ENCODE measurements at places on chromosomes 2 and 18.
A peak's percentile ranks its signal among the peaks of the same experiment; 100 is the strongest.

DNA sequence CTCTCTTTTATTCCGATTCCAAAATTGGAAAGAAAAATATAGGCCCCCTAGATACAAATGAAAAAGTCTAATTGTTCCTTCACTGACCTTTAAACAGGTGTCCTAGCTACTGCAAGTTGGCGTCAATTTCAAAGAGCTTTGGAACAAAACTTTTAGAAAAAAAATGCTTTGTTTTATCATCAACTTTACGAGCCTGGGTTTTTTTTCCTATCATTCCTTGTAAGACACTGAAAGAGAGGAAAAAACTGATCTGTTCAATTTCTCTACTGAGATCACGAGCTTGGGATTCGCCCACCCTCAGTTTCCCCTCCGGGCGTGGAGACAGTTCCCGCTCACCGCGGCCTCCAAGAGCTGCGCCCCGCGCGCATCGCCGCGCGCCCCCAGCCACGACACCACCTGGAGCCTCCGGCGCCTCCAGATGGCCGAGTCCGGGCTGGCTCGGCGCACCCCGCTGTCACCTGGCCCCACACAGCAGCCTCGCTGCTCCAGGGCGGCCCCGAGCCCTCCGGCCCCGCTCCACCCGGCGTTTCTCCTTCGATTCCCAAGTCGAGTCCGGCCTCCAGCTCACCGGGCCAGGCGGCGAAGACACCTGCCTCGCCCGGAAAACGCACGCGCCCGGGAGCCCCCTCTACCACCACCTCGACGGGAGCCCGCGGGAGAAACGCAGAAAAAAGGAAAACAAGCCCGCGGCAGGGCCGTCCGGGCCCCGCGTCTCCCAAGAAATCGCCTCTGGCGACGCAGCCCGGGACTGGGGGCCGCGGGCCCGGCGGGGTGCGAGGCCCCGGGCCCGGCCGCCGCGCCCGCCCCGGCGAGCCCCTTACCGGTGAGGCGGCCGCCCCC lies 656 bp downstream of the TBC1D8 start:
- no peak for DNase-seq

DNA sequence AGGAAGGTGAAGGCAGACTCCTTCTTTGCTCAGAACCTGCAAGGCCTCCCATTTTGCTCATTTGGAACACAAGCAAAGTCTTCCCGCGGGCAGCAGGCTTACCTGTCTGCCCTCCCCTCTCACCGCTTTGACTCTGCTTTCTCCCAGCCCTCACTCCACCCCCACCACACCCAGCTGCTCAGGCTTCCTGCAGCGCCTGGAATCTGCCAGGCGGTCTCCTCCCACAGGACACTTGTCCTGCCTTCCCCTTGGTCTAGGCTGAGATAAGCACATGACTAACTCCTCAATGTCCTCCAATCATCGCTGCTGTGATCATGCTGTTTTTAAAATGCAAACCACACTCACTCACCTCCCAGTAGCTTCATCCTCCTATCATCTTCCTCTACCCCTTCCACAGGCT lies 430.0 kb downstream of the ZNF516 start:
- no peak for DNase-seq

DNA sequence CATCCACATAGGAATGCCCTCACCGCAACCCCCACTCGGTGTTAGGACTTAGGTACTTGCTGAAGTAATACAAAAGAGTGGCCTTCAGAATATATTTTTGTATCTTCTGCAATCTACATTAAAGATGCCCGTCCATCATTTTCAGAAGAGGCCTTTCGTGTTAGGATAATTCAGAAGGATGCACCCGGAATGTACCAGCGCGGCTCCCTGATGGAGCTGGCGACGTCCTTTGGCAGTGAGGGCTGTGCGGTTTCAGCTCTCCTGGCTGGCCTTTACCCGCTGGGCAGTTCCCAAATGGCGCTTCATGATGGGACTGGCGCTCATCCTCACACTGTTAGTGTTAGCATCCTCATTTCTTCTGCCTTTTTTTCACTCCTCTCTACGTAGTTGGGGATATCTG lies 15.3 kb downstream of the TWIST2 start:
- no peak for DNase-seq

DNA sequence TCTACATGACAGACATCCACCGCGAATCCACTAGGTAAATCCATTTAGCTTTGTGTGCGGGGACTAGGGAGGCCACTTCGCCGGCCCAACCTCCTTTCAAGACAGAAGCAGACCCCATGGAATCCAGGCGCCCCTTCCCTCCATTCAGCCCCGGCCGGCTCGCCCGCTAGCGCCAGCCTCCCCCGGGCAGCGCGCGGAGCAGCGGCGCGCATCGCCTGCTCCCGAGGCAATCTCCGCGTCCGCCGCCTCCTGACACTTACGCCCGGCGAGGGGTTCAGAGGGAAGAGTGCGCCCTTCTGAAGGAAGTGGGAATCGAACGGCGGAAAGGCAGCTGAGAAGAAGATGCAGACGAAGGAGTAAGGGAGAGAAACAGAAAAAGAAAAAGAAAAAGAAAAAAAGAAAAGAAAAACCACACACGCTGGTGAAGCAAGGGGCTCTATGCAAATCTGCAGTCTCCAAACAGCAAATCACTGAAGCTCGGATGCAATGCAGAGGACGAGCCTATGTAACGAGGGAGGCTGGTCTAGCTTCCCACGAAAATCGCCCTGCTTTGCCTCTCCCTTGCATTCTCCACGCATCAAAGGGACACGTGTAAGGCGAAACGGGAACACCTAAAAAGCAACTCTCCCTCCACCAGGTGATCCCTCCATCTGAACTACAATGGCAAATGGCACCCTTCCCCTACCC lies 684.4 kb downstream of the NRXN1 start:
- DNase-seq: no peak

- DNase-seq: peak; percentile 80
Measured at GRCh38 chr2:85826990-85827878, 61.6 kb downstream of the ST3GAL5 start.

GRCh38 chr2:9086465-9086864 lies 83.0 kb upstream of the MBOAT2 start:
- DNase-seq: no peak

- no peak for DNase-seq
Measured at GRCh38 chr2:237214030-237214675, 128.5 kb downstream of the COPS8 start.

DNA sequence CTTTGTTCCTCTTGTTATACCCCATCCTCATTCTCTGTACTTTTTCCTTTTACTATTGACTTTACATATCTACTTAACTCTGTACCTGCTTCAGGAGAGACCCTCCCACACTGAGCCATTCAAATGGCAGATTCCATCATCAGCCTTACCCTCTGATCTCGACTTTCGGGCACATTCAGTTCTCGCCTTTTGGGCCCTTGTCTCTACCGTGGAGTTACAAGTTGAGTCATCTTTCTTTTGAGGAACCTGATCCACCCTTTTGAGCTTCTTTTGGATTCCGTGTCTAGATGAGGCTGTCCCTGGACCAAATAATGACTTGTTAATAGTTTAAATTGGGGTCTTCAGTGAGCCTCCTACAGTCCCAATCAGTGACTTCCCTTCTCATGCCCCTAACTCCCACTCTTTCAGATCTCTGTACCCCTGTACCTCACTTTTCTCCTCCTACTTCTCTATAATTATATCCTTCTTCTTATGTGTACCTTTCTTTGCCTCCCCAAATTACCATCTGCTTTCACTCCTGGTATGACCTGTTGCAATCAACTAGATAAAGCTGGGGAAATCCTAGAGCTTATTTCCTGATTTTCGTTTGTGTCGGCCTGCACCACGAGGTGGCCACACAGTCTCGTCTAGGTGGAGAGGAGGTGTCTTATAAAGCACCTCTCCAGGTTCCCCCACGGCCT lies 17.2 kb downstream of the SP110 start:
- DNase-seq: no peak

- DNase-seq: no peak
Measured at GRCh38 chr2:143401861-143402260, 272.6 kb downstream of the ARHGAP15 start.

DNA sequence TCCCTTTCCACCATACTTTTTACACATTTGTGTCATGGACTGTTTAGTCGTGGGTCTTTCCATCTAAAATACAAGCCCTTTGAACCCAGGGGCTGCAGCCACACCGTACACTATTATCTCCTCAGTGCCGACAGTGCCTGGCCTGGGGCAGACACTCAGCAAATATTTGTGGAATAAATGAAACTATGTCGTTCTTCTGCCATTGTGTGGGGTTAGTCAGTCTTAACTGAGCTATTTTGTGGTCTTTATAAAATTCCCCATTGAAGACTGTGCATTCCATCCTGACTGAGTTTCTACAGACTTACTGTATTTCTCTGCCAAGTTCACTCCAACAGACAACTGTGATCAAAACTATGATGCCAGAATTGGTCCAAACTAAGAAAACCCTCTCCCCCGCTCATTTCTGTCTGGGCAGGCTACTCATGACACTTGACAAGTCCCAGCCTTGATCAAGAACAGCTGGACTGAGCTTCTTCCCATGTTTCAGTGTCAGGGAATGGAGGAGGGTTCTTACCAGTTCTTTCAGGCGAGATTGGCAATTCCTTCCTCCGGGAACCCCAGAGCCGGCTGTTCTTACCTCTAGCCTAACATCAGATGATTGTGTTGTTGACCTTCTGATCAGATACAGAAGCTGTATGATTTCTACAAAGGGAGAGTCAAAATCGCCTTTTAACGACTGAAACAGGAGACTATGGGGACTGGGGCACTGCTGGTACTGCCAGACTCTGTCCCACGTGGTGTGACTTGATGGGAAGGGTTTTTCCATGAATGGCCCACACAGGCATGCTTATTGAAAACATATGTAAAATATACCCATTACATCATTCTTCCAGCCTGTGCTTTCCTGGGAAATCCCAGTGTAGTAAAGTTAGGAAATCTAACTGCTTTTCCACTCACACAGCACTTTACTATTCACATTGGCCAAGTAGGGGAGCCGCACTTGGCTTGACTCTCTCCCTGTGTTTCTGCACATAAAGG lies 77.4 kb upstream of the NPAS2 start:
- no peak for DNase-seq

DNA sequence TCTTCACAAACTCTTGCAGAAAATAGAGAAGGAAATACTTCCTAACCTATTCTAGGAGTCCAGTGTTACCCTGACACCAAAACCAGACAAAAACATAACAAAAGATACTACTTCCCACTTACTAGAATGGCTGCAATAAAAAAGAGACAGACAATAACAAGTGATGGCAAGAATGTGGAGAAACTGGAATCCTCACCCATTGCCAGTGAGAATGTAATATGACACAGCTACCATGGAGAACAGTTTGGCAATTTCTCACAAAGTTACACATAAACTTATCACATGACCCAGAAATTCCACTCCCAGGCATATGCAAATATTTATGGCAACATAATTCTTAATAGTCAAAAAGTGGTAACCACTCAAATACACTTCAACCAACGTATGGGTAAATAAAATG lies 209.8 kb upstream of the CTAGE1 start:
- no peak for DNase-seq

DNA sequence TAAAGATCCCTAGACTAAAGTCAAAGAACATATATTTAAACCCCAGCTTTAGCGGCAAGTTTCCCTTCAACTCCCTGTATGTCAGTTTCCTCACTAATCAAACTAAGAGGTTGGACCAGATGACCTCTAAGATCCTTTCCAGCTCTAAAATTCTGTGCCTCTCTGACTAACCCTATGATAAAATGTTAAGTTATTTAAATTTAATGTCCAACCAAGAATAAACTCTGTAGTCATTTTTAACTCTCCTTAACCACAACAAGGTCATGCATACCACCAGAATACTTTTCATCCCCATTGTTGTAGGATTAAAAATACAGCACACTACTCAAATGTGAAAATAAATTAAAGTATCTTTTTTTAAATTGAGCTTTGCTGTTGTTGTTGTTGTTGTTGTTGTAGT lies 5.2 kb upstream of the PDE1A start:
- DNase-seq: no peak

DNA sequence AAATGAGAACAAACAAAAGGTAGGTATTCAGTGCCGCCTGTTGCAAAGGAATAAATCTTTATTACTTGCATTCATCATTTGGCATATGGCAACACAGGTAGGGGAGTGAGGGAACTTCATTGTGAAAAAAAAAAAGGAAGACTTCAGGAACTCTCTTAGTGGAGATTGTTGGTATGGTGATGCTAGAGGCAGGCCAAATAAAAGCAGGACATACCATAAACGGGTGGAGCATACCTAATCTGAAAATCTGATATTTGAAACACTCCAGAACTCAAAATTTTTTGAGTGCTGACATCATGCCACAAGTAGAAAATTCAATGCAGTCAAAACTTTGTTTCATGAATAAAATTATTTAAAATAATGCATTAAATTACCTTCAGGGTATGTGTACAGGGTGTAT lies 425.8 kb upstream of the SYT4 start:
- no peak for DNase-seq

DNA sequence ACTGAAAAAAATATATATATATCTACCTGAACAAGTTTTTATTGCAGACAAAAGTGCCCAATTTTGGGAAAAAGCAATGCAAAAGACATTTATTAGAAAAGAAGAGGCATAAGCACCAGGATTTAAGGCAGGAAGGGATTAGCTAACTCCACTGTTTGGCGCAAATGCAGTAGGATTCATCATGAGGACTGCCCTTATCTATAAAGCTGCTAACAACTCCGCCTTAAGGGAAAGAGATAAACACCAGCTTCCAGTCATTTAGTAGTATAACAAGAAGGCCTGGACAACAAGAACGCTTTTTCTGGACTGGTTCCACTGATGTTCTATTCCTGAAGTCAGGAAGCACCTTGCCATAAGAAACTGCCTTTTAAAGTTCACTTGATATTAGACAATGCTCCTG lies 52.9 kb upstream of the FSHR start:
- no peak for DNase-seq

DNA sequence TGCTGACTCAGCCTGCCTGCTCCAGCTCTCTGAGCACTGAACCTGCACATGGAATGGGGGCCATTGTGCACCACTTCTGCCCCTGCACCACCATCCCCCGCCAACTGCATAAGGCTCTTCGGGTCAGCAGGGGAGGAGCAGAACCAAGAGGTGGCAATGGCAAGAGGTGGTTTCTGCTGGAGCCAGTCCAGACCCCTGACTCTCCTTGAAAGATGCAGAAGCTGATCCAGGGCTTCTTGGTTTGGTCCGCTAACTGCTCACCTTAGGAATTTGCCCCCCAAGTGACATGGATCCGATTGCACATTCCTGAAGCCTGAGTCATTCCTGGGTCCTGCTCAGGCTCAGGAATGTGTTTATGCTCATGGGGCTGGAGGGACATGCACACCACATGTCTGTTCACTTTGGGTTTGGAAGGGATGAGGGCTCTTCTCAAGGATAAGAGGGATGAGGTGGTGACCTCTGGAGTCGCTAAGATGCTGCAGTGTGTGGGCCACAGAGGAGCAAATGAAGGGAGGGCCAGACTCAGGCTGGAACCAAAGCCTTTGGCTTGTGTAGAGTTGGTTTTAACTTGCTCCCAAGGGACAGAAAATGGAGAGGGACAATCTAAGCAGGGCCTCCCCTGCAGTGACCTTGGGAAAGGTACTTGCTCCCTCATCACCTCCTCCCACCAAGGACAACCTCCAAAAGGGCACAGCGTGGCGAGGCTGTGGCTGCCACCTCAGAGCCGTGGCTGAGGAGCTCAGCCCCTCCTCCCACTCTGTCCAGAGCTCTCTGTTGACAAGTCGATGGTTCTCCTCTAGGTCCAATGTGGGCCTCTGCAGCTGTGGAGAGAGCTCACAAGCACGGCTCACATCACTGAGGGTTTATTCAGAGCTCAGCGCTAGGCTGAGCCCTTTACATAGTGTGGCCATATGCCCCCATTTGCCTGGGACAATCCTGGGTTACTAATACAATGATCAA lies 66.2 kb downstream of the HS1BP3 start:
- no peak for DNase-seq

GRCh38 chr18:9995631-9996030 lies 81.8 kb downstream of the VAPA start:
- DNase-seq: no peak

GRCh38 chr2:191679818-191680600 lies 2.1 kb downstream of the NABP1 start:
- no peak for DNase-seq

All from activated naive CD4-positive, alpha-beta T cell (primary cell).